ENCODE measurements at places on chromosomes 12 and 14. TPM values are rescaled to one million over a fixed set of nuclear protein-coding genes. Genes with fewer than 3 reads are reported as not detected.

The NRIP2 gene
- not detected for total RNA-seq

GRCh38 chr14:22320362-22320750 is 268.7 kb downstream of the DAD1 start:
- H3K27me3 ChIP-seq: peaks cover 10% of the 10 kb centered on the region
- no peak for DNase-seq
- H3K36me3 ChIP-seq: no peaks in the 10 kb centered on the region
- no peaks in the 10 kb centered on the region for H3K4me1 ChIP-seq

DNA sequence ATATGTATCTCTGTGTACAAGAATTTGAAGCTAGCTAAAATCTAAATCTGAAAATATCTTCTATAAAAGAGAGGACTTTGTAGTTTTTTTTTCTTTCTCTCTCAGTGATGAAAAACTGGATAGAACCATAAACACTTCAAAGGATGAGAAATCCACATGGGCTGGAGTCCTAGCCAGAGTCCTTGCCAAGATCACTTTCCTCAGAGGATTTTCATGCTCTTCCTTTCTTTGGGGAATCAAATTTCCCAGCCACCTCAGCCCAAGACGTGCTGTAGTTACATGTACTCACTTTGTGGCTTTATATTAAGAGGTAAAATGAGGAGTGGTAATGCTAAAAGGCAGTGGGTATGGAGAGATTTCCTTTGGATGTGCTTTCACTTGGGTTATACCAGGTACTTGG is 110.3 kb downstream of the SLC38A1 start:
- no peak overlapping the region for H3K27ac ChIP-seq
- no peak overlapping the region for H3K4me3 ChIP-seq

- no peaks in the 10 kb centered on the region for H3K4me1 ChIP-seq
- no peak overlapping the region for H3K27ac ChIP-seq
- H3K4me3 ChIP-seq: no peak overlapping the region
- DNase-seq: no peak
- H3K36me3 ChIP-seq: no peaks in the 10 kb centered on the region
These were observed 623.5 kb downstream of the FLRT2 start for GRCh38 chr14:86153480-86153879.

- H3K4me1 ChIP-seq: peaks cover 9% of the 10 kb centered on the region
- peaks cover 3% of the 10 kb centered on the region for H3K27me3 ChIP-seq
- H3K36me3 ChIP-seq: peaks cover 11% of the 10 kb centered on the region
- H3K4me3 ChIP-seq: no peak overlapping the region
- DNase-seq: no peak
- H3K27ac ChIP-seq: no peak overlapping the region
These were observed 7.7 kb downstream of the ANKRD9 start for GRCh38 chr14:102501751-102502315.

DNA sequence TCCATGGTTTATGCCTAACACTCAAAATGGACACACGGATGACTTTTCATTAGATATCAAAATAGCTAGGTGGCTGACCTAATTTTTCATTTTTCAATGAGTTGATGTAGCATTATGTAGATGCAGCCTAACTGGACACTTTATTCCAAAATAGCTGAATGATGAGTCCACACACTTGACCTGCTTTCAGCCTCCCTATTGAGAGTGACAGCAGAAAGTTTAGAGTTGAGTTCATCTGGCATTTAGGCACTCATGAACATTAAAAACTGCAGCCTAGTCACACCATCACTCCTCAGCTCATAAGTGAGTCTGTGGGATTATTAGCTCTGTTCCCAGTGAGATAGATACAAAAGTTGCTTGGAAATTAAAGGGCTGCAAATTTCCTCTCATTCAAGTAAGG is 307.3 kb upstream of the PRKD1 start:
- H3K27ac ChIP-seq: no peak overlapping the region
- H3K36me3 ChIP-seq: no peaks in the 10 kb centered on the region
- no peaks in the 10 kb centered on the region for H3K27me3 ChIP-seq
- peaks cover 19% of the 10 kb centered on the region for H3K4me1 ChIP-seq
- no peak for DNase-seq
- H3K4me3 ChIP-seq: no peak overlapping the region
